ENCODE measurements at places on chromosomes 7 and 10. TPM values are rescaled to one million over a fixed set of nuclear protein-coding genes. Genes with fewer than 3 reads are reported as not detected.

GRCh38 chr10:116712989-116713543 is 29.3 kb downstream of the HSPA12A start:
- no peak for DNase-seq

GRCh38 chr10:110600487-110601101 is 33.1 kb downstream of the SMC3 start:
- no peak for DNase-seq

DNA sequence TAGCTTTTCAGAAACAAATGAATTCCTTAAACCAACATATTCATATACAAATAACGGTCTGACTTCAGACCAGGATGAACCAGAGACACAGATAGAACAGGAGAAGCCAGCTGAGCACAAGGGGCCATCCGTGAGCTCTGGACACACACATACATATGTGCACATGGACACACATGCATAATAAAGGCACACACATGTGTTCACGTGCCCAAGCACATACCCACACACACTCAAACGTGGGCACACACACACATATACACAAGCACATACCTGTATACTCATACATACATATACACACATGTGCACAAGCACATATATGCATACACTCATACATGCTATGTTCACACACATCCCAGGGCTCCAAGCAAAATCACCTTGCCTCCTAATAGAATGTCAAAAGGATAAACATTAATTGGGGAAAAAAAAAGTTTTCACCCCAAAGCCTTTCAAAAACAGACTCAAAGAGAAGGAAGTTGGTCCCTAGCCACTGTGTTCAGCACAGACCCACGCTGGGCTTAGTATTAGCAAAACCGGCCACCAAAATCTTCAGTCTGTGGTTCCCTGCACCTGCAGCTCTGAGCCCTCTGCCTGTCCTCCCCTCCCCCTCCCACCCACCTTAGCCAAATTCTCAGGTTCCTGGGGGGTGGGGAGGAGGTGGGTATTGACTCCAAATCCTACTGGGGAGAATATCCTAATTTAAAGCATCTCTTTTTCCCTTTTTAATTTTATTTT is 100.4 kb upstream of the MACROH2A2 start:
- DNase-seq, result no peak

The NRG3 gene
- total RNA-seq, result 0.71 TPM

The UCMA gene
- not detected for total RNA-seq

The TSC22D4 gene
- total RNA-seq, result 77.4 TPM

The ZNF488 gene
- total RNA-seq, result 1.3 TPM

The KCND2 gene
- total RNA-seq, result 0.11 TPM

The GIMAP7 gene
- total RNA-seq, result 2.4 TPM

Measured in lower leg skin (tissue), 4 donors.